ENCODE measurements at places on chromosomes 11 and 22.

DNA sequence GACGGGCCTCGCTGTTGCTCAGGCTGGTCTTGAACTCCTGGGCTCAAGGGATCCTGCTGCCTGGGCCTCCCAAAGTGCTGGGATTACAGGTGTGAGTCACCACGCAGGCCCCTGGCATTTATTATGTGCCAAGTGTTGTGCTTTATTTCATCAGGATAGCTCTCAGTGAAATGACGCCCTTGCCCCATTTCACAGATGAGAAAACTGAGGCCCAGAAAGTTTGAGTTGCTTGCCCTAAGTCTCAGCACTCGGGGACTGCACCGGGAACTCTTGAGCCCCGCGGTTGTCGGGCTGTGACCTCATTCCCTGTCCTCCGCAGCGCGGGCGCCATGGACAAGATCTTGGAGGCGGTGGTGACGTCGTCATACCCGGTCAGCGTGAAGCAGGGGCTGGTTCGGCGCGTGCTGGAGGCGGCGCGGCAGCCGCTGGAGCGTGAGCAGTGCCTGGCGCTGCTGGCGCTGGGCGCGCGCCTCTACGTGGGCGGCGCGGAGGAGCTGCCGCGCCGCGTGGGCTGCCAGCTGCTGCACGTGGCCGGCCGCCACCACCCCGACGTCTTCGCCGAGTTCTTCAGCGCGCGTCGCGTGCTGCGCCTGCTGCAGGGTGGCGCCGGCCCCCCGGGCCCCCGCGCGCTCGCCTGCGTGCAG is 7.3 kb downstream of the USP35 start:
- no peak for DNase-seq

- peak; percentile 31 for DNase-seq
Observed at GRCh38 chr11:3165152-3165705, at the start of gene OSBPL5. Gene OSBPL5 (minus strand): TSS chr11:3165310. CDS start chr11:3129148, 36,162 bp downstream.

- no peak for DNase-seq
Observed at GRCh38 chr11:59553323-59553722, 42.0 kb downstream of the OR4D9 start.

- peak; percentile 75 for DNase-seq
Observed at GRCh38 chr22:39148727-39149535, 3.5 kb downstream of the CBX7 start.

DNA sequence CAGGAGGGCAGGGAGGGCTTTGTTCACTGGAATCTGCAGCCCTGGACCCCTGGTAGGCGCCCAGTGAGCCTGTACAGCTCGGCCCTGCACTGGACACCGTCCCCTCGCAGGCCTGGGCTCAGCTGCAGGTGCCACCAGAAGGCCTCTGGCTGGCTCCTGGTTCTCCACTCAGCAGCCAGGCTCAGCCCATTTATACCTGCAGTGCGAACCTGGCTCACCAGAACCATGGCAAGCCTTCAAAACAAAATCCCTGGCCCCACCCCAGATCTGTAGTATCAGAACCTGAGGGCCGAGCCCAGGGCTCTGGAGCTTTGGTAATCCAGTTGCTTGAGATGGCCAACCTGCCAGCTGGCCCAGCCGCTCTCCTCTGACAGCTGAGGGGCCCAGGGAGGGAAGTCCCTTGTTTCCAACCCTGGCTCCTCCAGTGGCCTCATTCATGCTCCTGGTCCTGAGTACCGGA is 870 bp upstream of the FREY1 start:
- DNase-seq = no peak

GRCh38 chr11:12330485-12331231 is 46.7 kb upstream of the PARVA start:
- no peak for DNase-seq

DNA sequence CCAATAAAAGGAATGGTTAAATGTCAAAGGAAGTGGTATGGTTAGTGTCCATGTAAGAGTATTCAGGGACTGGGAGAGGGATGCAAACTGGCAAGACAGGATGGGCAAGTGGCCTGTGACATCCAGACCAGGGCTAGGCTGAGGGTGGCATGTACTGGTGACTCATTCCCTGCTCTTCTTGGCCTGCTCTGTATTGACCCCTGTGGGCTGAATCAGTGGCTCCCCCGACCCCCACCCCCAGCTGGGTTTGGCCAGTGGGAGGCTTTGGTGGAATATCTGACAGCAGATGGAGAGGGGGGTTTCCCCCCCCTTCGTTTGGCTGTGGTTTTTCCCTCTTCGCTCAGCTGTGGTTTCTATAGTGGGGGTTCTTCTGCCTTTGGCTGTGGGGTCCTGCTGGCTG is 87.7 kb downstream of the CSNK2A3 start:
- no peak for DNase-seq

DNA sequence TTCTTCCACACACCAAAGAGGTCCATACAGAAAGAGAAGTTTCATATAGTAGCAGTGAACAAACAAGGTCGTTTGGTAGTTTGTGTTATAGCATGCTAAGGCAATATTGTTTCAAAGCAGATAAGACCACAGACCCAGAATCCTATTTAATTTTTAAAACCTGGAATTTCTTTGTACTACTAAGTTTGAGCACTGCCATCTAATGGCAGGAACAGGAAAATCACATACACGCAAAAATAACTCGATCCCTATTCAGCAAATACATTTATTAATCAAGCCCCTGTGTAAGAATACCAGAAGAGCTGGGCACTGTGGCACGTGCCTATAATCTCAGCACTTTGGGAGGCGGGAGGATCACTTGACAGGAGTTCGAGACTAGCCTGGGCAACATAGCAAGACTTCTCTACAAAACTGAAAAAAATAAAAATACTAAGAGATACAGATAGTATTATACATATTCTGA is 2.9 kb upstream of the BTBD10 start:
- no peak for DNase-seq

GRCh38 chr11:130483124-130483523 is 34.7 kb downstream of the ADAMTS15 start:
- DNase-seq = no peak

DNA sequence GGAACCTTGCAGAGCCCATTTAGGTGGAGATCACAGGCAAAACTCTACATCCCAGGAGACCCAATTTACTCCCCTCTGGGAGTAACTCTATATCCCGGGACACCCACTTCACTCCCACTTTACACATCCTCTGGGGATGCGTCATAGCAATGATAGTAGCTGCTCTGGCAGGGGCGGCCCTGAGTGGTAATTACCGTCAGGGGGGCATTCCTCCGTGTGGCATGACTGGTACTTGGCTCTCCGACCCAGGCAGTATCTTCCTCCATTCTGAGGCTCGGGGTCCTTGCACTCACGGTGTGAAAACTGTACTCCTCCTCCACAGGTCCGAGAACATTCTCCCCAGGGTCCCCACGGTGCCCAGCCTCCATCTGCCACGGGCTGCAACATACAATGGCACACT is 17.2 kb downstream of the ADAMTS8 start:
- no peak for DNase-seq

DNA sequence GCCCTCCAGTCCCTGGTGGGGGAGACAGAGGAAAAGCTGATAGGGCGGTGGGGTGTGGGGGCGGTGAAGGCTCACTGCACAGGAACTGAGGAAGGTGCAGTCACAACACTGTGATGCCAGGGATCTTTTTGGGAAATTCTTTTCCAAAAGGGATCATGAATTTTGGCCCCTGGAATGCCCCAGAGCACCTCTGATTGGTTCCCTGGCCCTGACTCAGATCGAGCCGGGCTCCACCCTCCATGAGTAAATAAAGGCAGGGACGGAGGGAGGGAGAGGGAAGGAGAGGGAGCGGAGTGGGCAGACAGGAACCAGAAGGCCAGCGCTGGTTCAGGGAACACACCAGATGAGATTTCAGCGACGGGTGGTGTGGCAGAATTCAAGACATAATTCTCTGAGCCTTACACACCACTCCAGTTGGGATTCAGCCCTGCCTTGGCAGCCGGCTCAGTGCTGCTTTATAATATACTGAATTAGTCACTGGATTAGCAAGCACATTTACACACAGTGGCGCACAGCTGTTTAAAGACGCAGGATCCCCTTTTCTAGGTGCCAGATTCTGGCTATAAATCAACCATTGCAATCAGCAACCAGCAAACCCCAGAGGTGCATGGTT is 80.3 kb downstream of the ETS1 start:
- no peak for DNase-seq

- DNase-seq = no peak
Observed at GRCh38 chr11:44804449-44805437, 78.0 kb downstream of the TSPAN18 start.

DNA sequence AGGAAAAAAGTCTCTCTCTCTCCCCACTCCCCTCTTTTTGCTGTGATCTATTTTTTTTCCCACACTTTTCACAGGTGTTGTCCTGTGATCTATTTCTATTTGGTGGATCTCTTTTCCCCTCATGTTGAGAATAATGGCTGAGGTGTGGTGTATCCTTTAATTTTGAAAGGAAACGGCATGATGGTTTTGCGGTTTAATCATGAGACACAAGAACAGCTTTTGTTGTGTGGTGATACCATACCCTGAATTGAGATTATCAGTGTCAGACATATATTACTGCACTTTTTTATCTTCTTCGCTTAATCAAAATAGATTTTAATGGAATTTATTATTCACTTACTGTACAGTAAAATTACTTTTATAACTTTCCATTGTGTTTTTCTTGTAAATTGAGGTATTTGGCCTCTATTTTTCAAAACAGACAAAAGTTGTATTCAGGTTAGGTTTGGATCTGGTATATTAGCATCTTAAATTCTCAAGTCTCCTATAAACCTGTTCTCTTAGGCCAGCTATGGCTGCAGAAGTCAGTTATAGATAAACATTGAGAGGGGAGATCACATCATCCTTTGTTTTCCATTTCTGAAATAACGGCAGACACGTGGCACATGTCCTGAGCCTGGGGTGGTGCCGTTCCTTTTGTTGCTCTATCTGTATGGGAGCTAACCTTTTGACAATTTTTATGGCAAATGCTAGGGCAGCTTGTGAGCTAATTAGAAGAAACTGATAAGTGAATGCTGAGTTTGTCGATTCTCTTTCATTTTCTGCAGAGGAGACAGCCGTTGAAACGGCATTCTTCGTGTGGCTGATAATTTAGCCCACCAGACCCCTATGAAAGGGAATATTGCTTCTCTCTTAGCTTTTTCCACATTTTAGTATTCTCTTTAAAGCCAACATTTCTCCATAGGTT is 25.8 kb downstream of the NF2 start:
- no peak for DNase-seq

DNA sequence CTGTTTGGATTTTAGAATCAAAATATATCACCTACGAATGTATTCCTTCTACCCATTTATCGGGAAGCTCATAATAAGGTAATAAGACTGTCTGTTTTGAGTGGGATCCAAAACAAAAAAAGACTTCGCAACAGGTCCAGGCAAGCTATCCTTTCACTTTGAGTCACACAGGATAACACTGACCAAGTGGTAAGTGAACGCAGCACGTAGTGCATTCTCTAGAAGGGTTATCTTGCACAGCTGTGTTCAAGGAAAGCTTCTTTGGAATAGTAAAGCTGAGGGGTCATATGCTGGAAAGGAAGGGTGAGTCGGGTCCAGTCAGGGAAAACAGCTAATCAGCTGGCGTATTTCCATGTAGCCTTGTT is 22.3 kb upstream of the NRGN start:
- DNase-seq = no peak

DNA sequence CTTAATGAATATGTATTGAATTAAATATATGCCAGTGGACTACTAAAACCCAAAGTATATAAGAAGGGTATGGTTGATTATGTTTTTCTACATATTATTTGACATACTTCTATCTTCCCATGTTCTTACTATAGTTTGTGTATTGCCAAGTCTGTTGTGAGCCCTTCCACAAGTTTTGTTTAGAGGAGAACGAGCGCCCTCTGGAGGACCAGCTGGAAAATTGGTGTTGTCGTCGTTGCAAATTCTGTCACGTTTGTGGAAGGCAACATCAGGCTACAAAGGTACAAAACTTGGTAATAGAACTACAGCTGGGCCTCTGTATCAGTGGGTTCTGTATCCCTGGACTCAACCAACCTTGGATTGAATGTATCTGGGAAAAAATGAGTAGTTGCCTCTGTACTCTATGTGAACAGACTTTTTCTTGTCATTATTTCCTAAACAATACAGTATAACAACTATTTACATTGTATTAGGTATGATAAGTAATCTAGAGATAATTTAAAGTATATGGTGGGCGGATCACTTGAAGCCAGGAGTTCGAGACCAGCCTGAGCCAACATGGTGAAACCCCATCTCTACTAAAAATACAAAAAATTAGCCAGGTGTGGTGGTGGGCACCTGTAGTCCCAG is 38.7 kb upstream of the TTC36 start:
- DNase-seq = peak; percentile 77

- no peak for DNase-seq
Observed at GRCh38 chr22:33923660-33924246, 3.5 kb upstream of the LARGE1 start.

DNA sequence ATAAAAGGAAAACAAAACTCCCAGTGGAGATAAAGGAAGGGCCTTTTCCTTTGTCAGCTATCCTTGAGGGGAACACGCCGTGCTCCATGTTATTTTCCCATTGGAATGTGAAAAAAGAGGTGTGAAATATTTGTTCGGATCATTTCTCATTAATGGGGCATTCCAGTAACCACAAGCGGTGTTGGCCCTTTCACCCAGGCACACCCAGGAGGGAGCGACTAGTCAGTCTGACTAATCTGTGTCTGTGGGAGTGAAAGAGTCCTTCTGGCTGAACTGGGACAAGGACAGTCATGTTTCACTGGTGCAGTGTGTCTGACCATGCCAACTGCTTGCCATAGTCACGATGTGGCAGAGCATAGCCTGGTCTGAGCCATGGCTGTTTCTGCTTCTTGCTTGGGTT is 13.0 kb upstream of the MYEOV start:
- DNase-seq = no peak

DNA sequence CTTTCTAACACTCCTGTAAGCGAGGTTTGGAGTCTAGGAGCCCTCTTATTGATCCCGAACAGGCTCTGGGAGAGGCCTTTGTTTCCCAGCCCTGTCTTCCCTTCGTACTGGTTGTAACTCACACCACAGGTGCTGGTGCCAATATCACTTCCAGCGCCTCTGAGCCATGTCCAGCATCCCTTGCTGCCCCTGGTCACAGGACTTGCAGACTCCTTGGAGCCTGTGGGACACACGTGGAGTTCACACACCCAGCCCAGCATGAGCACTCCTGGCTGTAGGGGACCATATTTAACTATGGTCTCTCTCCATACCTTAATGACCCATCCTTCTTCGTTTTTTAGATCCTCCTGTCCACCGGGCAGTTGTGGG is 2.2 kb downstream of the ZBTB16 start:
- DNase-seq = no peak

DNA sequence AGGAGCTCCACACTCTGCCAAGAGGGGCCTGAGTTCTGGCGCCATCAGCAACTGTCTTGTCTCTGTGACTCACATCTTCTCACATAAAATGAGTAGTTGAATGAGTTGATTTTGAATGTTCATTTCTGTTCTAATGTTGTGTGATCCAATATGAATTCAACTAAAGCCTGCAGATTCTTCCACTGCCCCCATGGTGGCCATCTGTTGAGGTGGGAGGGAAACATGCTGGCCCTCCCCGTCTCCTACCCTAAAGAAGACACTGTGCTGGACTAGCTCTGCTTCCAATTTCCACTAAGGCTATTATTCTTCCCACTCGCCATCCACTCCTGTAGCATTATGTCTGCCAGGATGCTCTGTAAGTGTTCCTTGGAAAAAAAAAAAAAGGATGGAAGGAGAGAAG is 555.6 kb upstream of the LARGE1 start:
- DNase-seq = no peak

- DNase-seq = no peak
Observed at GRCh38 chr11:95095858-95096587, 6.4 kb downstream of the ENDOD1 start.
